T-helper 2 cell (primary cell): ENCODE measurements at places on chromosomes 7 and 10.

DNA sequence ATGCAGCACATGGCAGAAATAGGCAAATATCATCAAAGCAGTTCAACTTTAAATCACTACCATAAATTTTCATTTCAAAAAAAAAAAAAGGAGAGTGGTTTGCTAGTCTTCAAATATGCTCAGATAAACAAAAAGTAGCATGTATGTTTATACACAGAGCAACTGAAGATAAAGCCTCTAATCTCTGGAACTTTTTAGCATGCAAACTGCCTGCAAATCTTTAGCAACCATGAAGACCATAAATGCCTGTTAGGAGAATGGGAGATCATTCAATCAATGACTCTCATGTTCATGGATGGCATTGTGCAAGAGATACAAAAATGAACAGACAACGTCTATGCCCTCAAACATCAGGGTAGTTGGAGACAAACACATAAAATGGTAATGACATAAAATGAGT lies 57.3 kb downstream of the ORC5 start:
- DNase-seq, result no peak

GRCh38 chr10:29160150-29160617 lies 128.7 kb upstream of the LYZL1 start:
- no peak for DNase-seq

- peak; percentile 5 for DNase-seq
Observed at GRCh38 chr7:108063520-108063933, 60.6 kb upstream of the LAMB1 start.

DNA sequence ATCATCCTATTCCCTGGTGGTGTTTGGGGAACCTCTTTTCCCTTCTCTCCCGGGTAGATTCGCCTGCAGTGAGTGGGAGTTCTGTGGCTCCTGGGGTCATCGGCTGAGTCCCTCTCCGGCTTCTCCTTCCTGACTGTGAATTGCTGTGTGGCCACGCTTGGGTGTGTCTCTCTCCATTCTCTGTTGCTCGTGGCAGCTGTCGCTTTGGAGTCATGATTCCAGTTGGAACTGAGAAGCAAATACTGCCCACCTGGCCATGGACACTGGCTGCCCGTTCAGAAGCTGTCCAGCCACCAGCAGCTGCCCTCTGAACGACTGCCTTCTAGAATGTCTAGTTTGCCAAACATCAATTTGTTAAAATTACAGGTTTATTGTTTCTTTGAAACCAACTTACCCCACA lies 23.1 kb upstream of the PITRM1 start:
- no peak for DNase-seq

DNA sequence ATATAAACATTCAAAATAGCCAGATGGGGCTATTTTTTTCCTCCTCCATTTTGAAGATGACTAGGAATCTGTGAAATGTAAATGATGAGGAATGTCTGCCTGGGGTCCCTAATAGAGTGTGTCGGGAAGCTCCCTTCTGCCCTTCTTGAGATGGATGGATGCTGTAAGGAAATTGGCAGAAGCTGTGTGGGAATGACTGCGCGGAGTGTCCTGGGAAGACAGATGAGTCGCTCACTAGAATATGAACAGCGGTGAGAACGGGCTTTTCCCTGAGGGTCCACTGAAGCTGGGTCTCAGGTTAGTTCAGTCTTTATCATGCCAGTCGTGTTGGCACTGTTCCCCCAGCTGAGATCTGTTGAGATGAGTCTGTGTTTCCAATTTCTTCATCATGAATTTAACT lies 75.1 kb upstream of the PLPP4 start:
- DNase-seq, result no peak

DNA sequence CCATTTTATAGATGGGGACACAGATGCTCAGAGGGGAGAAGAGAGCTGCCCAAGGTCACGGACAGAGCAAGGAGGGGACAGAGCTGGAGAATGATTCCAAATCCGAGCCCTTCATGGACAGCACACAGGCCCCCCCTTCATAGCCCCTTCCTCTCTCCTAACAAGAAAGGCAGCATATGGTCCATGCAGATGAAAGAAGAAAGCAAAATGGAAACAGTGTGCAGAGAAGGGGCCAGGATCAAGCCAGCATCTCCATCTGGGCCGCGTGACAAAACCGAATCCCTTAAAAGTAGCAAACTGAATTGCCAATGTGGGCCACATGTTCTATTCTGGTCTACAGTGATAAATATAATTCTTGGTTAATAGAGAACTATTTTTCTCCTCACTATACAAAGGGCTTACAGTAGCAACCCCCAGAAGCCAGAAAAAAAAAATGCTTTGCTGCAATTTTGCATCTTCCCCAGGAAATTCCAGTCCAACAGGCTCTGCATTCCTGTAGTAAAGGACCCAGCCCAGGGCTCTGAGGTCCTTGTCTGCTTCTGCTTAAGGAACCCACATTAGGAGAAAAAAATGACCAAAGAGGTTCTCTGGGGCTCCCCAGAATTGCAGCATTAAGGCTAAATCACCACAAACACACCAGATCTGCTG lies 7.8 kb downstream of the CPXM2 start:
- DNase-seq, result no peak

GRCh38 chr7:28675429-28675828 lies 263.1 kb downstream of the CREB5 start:
- DNase-seq, result no peak

GRCh38 chr7:51949726-51950644 lies 633.4 kb upstream of the COBL start:
- no peak for DNase-seq

GRCh38 chr7:7830122-7830878 lies 111.9 kb upstream of the RPA3 start:
- DNase-seq, result no peak

DNA sequence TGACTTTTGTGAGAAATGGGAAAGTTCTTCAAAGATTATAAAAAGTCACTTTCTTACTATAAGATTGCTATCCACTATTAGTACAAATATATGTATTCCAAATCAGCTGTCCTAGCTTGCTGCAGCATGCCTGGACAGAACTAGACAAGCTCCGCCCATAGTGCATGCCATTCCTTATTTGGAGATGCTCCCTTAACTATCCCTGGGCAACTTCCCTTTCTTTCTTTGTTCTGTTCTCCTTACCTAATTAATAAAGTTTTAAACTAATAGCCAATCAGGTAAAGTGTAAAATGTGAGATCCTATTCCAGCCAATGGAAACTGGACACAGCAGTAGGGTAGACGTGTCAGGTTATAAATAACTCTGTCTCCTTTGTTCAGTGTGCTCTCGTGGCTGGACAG lies 281.9 kb downstream of the CAMK1D start:
- no peak for DNase-seq

- DNase-seq, result no peak
Observed at GRCh38 chr7:128398016-128398840, 11.6 kb downstream of the IMPDH1 start.

GRCh38 chr7:92843034-92843760 lies 6.8 kb upstream of the CDK6 start:
- no peak for DNase-seq

DNA sequence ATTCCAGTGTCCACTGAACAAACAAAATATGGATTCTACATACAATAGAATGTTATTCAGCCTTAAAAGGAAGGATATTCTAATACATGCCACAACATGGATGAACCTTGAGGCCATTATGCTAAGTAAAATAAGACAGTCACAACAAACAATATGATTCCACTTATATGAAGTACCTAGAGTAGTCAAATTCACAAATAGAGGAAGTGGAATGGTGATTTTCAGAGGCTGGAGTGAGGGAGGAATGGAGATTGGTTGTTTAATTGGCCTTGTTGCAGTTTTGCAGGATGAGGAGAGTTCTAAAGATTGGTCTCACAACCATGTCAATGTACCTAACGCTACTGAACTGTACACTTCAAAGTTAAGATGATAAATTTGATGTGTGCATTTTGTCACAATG lies 119.6 kb downstream of the CHN2 start:
- DNase-seq, result no peak

DNA sequence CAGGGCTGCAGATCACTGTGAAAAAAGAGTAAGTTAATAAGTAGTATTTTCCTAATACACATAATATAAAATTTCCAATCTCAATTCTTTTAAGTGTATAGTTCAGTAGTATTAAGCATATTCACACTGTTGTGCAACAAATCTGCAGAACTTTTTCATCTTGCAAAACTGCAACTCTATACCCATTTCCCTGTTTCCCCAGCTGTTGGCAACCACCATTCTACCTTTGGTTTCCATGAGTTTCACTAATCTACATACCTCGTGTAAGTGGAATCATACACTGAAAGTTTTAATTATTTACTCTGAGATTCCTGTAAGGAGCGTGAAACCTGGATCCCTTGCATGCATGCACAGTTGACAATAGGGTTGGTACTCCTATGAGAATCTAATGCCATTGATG lies 155.4 kb downstream of the ZPBP start:
- no peak for DNase-seq

- no peak for DNase-seq
Observed at GRCh38 chr10:116878123-116878522, 28.8 kb downstream of the ENO4 start.

DNA sequence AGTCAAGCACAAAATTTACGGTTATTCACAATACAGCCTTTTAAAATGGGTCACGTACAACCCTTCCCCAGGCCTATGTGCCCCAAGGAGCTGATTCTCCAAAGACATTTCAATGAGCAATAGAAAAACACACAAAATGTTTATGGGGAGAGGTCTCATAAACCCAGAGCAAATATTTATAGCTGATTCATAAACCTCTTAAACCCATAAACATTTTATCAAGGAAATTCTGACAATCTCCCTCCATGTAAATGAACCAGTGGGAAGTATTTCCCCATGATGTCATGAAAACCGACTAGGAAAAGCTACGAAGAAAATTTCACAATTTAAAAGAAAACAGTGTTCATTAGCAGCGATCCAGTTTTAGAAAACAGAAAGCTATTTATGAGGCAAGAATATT lies 36.0 kb downstream of the SFMBT2 start:
- DNase-seq, result no peak

GRCh38 chr7:7201578-7202374 lies 19.4 kb downstream of the C1GALT1 start:
- no peak for DNase-seq

- no peak for DNase-seq
Observed at GRCh38 chr7:47145186-47145725, 436.7 kb downstream of the TNS3 start.

DNA sequence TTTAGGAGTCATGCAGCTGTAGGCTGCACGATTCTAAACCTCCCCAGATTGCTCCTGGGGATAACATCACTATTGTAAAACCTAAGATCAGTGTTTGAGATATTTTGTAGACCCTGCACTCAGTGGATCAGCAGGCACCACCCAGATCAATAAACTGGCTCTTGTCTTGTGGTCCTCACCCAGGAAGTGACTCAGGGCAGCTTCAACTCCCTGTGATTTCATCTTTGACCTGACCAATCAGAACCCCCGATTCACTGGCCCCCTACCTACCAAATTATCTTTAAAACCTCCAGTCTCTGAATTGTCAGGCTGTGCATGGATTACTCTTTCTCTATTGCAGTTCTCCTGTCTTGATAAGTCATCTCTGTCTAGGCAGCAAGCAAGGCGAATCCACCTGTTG lies 25.7 kb downstream of the ARL5B start:
- DNase-seq, result no peak

- no peak for DNase-seq
Observed at GRCh38 chr10:59109826-59110225, 66.6 kb upstream of the PHYHIPL start.

- no peak for DNase-seq
Observed at GRCh38 chr10:122265896-122266295, 5.2 kb upstream of the BTBD16 start.

- no peak for DNase-seq
Observed at GRCh38 chr7:111517549-111517951, 44.7 kb downstream of the IMMP2L start.

GRCh38 chr7:140635816-140636215 lies 4.8 kb downstream of the DENND2A start:
- DNase-seq, result no peak

DNA sequence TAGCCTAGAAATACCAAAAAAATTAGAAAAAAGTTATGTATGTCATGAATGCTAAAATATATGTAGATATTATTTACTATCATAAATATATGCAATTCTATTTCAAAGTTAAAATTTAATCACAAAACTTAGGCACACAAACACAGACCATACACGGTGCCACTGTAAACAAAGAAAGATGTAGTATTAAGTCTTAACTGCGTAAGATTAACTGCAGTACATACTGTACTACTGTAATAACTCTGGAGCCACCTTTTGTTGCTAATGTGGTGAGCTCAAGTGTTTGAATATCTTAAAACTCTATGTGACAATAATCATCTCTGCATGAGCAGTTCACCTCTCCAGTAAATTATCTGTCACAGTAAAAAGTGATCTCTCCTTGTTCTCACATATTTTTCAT lies 23.6 kb downstream of the GDI2 start:
- DNase-seq, result no peak

DNA sequence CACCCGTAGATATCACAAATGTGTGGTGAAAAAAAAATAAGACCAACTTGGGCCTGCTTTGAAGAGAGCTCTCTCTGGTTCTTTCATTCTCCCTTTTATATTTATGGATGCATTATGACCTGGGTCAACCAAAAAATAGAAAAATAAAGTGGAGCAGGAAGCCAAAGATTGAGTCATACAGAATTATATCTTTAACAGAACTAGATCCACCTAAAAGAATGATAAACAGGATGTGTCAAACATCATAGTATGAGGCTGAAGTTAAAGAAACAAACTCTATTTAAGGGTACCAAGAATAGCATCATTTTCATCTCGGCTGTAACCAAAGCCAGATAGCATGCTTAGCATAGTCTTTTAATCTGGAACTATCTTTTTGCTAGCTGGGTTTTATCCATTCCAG lies 28.8 kb upstream of the NMT2 start:
- DNase-seq, result peak; percentile 34

GRCh38 chr7:125516194-125516593 lies 586.6 kb upstream of the POT1 start:
- DNase-seq, result no peak

DNA sequence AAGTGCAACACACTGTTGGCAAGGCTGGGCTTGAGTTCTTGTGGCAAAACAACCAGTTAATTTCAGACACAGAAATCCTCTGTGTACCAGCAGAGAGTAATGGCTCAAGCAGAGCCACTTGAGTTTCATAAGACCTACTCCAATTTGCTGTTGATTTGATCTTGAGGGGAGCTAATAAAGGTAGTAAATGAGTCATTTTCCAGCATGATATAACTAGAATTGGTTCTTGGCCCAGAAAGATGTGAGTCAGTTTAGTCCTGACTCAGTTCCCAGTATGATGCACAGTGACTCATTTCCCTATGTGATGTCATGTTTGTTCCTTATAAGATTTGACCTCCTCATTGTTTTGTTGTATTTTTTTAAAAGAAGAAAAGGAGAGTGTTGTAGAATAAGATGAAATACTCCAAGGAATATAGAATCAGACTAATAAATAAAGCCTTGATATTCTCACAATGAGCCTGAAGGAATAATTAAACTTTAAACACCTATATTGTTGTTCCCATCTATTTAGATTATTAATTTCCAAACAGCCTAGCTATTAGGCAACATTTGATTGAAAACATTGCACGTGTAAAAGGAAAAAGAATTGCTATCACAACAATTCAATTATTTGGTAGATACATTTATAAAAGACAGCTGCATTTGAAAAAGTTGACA lies 186.2 kb downstream of the REEP3 start:
- peak; percentile 77 for DNase-seq
